ENCODE measurements at places on chromosomes 11 and 22.

DNA sequence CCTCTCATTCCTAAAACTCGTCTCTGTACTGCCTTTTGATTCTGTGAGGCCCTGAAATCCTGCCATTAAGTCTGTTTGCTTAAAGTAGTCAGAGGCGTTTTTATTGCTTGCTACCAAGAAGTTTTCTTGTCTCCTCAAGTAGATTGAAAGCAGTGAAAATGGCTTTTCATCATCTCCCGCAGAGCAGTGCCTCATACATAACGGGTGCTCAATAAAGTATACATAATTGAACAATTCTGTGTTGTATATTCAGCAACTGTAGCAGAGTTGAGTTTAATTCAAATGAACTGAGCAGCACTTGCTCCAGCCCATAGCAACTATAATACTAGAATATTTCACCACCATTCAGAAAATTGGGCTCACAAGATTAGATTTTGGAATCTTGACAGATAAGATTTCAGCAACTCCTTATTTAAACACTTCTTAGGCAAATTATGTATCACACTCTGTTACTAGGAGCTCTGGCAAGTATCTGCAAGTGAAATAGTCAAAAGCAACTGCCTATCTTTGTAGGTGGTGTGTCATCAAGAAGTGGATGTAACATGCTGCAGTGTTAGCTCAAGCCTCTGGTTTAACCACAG, 20.0 kb downstream of the FIBIN start:
- no peak for DNase-seq

GRCh38 chr22:38853196-38853651, 9.4 kb upstream of the NPTXR start:
- DNase-seq: no peak

DNA sequence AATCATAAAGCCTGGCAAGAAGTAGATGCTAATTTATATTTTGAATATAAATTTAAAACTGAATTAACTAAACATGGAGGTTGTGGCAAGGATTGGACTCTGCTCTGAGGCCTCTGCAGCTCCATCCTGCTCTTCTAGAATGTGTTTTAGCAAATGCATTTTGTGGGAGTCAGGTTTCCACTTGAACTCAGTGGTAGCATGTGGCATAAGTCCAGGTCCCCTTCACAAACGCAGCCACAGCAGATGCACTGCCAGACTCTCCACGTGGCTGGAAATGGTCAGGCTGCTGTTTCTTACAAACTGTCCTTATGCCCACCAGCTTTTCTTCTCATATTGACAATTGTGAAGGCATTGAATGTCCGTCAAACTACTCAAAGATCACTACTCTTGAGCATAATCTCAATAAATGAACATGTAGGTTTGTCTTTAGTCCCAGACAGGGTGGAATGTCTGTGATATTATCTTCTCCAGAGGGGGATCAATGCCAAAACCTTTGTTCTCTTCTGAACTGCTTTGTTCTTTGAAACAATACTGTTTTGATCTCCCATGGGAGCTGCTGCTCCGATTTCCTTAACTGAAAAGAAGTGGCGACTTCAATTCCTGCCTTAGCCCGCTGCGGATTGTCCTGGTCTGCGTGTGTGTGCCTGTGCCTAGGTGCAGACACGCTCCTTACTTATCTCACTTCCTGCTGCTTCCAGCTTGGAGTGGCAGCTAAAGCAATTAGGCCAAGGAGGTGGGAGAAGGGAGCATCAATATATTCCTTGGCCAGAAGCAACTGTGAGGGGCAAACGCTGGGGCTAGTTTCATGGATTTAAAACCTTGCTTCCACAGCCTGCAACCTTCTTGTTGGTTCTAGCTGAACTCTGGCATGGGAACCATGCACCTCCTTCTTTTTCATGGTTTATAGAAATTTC, 24.2 kb downstream of the EIF4G2 start:
- no peak for DNase-seq

GRCh38 chr11:22516111-22516510, 109.5 kb downstream of the FANCF start:
- DNase-seq: no peak

DNA sequence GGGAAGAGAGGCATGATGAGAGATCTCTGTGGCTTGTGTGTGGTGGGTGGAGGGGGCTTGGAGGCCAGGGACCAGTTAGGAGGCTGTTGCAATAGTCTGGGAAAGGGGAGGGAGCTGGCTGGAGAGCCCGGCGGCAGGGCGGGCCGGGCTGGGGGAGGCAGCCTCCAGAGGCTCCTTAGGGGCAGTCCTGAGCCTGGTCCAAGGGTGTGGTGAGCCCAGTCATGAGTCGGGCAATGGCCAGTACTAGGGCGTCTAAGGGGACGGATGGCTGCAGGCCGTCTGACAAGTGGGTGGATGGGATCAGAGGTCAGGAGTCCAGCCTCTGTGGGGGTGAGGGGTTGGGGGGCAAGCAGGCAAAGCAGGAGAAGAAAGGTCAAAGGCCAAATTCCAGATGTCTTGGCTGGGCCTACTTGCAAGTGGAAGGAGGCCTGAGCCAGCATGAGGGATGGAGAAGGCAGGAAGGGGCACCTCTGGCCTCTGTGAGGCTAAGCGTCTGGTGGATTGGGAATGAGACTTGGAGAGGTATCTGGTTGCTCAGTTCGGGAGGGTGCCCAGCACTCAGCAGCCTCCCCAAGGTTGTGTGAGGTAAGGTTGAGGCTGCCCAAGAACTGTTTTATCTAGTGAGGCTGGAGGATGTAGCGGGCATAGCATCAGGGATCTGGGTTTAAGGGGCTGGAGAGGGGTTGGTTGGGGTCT, 6.0 kb upstream of the CD248 start:
- DNase-seq: no peak

DNA sequence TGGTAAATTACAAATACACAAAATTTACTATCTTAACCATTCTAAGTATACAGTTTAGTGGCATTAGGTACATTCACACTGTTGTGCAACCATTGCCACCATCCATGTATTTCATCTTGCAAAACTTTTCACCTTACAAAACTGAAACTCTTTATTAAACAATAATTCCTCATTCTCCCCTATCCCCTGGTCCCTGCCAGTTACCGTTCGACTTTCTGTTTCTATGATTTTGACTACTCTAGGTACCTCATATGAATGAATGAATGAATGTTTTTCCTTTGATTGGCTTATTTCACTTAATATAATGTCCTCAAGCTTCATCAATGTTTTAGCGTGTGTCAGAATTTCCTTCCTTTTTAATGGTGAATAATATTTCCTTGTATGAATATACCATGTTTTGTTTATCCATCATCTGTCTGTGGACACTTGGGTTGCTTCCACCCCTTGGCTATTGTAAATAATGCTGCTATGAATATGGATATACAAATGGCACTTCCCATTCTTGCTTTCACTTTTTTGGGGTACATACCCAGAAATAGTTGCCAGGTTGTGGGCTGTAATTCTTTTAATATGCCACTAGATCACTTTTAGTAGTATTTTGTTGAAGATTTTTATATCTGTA, 93.0 kb downstream of the UVRAG start:
- no peak for DNase-seq

DNA sequence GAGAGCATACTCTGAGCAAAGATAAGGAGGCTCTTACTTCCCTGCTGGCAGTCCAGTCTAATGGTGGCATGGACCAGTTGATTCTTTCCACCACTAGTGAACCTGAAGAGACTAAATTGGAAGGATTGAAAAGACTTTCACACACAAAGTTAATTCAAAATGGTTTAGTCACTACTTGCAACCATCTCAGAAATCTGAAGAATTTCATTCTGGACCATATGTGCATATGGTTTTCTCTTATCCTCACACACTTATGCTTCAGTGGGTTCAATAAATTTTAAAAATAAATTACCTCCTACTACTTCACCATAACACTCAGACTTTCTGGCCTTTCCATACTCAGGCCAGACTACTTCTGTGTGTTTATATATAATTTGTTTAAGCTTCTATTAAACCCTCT, 44.7 kb downstream of the CADM1 start:
- DNase-seq: no peak

- no peak for DNase-seq
Measured at GRCh38 chr22:20430101-20430719, 7.4 kb downstream of the SCARF2 start.

DNA sequence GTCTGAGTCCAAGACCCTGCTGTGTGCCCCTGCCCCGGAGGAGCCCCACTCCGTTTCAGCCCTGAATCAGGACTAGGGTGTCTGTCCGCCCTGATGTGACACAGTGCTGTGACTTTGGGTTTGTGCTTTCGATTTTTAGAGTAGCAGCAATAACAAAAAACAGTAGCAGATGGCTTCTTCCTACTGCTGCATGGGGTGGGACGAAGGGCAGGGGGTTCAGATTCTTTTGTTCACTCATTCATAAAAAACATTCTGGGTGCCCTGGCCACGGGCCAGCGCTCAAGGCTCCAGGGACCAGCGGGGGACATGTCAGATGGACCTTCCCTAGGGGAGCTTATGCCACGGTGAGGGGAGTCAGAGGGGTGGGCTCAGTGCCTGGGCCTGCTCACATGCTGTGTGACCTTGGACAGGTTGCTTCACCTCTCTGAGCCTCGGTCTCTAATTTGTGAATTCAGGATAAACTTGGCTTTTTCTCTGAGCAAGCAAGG, 24.6 kb upstream of the PRR5 start:
- DNase-seq: no peak

- DNase-seq: no peak
Measured at GRCh38 chr11:79419120-79419519, 21.7 kb downstream of the TENM4 start.

GRCh38 chr11:60891103-60891741, 15.2 kb downstream of the PRPF19 start:
- no peak for DNase-seq

- no peak for DNase-seq
Measured at GRCh38 chr11:61486011-61486620, 22.4 kb upstream of the LRRC10B start.

- DNase-seq: no peak
Measured at GRCh38 chr11:16335236-16335962, 20.9 kb downstream of the SOX6 start.

DNA sequence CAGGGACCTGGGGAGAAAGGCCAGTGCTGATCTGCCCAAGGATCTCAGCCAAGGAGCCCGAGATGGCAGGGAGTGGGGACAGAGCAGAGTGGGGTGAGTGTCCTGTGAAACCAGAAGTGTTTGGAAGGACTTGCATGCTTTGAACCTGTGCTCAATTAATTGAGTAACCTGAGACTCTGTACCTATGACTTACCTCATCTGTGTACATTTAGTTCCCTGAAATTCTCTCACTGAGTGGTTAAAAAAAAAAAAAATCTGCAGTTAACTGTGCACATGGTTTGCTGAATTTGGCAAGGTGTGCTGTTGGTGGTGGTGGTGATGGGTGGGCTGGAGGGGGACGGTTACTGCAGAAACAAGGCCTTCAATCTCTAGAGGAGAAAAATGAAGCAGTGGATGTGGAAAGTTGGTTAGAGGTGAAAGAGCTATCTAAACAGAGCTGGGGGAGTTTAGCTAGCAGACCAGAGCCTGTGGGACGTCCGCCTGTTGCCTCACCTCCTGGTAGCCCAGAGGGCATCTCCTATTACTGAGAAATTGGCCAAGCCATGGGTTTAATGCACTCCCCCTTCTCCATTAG, 8.3 kb upstream of the SORL1-AS1 start:
- DNase-seq: no peak

DNA sequence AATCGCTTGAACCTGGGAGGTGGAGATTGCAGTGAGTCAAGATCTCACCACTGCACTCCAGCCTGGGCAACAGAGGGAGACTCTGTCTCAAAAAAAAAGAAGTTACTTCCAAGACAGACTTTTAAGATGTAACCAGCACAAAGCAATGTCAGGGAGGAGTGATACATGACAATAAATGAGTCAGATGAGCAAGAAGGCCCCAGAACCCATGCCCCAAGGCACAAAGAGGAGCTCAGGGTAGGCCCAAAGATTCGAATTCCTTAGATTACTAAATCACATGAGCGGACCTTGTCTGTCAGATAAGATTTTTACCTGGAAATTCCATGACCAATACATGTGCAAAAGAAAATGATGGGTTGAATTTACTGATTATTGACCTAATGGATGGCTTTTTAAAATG, 10.5 kb upstream of the JHY start:
- DNase-seq: no peak

DNA sequence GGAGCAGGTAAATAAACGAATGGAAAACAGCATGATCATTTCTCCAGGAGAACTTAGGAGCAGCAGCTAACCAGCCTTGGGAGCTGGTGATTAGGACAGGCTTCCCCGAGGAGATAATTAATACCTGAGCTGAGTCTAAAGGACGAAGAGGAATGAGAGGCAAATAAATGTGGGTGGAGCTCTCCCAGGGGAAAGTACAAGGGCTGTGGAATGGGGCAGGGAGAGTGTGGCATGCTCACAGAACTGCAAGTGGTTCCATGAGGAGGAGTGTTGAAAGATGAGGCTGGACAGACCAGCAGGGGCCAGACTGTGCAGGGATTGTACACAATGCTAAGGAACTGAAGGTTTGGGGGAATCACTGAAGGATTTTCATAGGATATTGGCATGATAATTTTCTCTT, 14.2 kb upstream of the TLCD5 start:
- no peak for DNase-seq

DNA sequence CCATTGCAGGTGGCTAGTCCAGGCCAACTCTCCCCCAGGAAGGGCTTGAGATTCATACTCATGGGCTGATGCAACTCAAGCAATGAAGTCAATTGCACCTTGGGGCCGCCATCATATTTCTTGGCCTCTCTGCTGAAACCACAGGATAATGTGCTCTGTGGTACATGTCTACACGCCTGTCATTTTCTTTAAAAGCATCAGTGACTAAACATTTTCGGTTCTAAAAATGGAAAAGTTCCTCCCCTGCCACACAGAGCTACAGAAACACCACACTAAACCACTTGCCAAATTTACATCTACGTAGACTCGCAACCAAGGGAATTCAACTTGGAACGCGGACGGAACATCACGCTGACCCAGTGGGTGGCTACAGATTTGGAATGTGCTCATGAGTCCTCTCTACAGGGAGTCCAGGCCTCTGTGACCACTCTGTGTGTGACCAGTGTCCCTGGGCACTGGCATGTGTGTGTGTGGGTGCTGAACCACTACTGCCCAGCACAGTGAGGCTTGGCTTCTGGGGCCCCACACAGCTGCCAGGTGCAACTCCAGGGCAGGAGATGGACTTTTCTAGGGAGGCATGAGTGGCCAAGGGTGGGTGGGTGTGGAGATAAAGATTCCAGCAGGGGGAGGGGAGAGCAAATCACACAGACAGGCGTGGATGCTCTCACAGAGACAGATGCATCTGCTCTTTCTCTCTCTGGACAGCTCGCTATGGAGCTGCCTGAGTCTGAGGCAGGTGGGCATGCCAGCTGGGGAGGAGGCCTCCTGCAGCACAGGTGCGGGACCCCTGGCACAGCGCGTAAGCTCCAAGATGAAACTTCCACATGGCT, 261.9 kb downstream of the CTTN start:
- DNase-seq: no peak

DNA sequence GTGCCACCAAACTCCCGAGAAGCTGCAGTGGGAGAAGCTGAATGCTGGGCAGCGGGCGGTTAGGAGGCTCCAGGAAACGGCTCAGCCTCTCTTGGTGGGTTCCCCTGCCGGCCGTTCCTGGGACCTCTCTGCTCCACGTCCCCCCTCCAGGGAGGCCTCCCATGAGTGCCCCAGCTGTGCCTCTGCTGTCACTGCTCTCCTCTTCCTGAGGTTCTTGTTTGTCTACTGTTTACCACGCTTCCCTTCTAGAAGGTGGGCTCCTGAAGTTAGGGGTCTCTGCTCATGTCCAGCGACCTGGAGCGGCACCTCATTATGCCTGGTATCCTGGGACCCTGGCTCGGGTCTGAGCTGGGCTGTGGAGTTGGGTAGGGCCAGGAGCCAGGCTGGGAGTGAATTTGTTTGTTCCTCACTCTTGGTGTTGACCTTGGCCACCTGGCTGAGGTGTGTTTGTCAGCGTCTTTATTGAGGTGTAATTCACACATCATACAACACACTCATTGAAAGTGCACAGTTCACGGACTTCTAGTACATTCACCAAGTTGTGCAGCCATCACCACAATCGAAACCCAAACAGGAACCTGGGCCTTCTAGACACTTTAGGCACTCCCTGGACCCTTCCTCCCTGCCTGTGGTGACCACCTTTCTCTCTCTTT, 37.8 kb upstream of the GRAMD4 start:
- no peak for DNase-seq

Measured in anterior cingulate cortex (tissue), 58 donors.